GM04503 (cell line): ENCODE measurements at places on chromosomes 4 and X.

DNA sequence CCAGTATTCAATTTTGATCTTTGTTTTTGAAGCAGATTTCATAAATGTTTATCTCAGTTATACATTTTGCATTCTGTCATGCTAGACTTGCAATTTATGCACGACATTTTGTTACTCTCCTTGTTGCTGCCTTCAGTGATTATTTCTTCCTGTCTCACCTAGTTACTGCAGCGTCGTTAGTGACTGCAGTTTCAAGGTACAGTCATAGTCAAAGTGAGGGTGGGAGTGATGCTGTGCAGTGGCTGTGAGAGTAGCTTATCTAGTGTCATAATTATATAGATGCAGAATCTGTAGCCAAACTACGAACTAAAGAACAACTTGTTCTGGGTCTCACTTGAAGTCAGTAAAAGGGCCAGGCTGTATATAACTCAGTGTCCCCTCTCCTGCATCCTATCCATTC, 69.8 kb downstream of the GPR101 start:
- DNase-seq: no peak

- DNase-seq: peak; percentile 0
These were observed 33.2 kb upstream of the MID1IP1 start for GRCh38 chrX:38768079-38768478.

DNA sequence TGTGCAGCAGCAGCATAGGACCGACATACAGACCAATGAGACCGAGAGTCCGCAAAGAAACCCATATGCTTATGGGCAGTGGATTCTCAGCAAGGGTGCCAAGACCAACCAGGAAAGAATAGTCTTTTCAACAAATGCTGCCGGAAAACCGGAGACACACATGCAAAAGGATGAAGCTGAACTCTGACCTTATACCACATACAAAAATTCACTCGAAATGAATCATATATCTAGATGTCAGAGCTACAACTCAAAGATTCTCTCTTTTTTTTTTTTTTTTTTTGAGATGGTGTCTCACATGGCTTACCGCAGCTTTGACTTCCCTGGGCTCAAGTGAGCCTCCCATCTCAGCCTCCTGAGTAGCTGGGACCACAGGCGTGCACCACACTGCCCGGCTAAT, 16.0 kb upstream of the MXD4 start:
- no peak for DNase-seq

- no peak for DNase-seq
These were observed 81.5 kb downstream of the TMEM156 start for GRCh38 chr4:38950734-38951133.

DNA sequence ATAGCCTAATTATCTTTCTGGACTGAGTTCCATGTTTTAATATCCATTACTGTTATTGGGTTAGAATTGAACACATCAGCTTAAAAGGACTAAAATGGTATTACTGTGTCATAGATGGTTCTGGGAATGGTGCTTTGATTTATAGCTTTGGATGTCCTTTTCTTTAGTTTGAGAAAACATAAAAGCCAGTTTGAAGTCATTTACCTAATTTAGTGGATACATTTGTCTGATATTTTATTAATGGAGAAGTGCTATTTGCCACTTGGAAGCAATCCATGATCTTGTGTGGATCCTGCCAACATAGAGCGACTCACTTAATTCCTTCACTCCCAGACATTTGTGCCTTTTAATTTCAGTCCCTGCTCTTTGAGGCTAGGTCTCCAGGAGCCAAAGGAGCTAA, 212.4 kb upstream of the PACRGL start:
- peak; percentile 10 for DNase-seq

DNA sequence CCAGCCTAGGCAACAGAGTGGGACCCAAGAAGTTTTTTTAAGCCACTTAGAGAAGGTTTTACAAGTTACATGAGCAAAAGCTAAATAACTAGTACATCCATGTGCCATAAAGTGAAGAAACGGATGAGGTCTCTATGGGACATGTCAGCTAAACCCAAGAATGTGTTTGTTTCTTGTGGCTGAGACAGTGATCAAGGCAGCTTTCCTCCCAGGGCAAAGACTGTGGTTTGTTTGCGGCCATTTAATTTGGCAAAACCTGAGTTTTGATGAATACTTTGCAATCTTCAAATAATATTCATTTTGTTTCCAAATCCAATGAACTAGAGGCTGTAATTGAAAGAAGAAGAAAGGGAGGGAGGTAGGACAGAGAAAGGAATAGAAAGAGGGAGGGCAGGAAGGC, 44.9 kb upstream of the SLC2A9 start:
- DNase-seq: no peak

- no peak for DNase-seq
These were observed 791 bp downstream of the GUCY1B1 start for GRCh38 chr4:155759372-155760252.

- no peak for DNase-seq
These were observed 1.2 kb upstream of the MORF4L2 start for GRCh38 chrX:103687696-103688201.

DNA sequence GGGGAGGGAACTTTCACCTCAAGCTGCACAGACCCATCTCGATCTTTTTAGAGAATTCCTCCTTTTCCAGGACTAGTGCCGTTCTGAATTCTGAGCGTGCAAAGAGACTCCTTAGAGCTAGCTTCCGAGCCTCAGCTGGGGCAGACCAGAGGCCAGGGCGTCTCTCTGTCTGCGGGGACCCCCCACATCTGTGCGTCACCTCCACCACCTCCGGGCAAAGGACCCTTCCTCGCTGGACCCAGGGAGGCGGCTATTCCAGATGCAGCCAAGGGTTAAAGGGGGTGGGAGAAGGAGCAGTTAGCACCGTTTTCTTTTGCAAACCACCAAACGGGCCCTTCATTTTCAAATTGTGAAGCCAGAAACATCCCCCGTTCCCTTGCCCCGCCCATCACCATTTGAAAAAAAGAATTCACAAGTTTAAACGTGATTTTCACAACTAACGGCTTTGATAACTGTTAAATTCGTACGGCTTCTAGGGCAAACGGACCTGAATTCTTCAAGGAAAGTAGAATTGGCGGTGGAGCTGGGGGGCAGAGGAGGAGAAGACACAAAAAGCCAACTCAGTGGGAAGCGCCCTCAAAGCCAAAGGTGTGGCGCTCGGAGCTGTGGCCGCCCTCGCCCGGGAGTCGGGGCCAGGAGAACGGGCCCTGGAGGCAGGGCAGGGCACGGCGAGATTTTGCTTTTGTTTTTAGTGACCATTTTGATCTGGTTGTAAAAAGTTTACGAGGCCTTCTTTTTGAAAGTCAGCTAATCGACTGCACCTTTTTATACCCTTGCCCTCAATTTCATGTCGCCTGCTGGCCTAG, 3.3 kb upstream of the PDGFRA start:
- no peak for DNase-seq

- DNase-seq: peak; percentile 73
These were observed 46.1 kb upstream of the NAP1L5 start for GRCh38 chr4:88743696-88744095.
